Right atrium auricular region (tissue), 2 donors: ENCODE measurements at places on chromosomes 11 and 22. TPM values are rescaled to one million over a fixed set of nuclear protein-coding genes. Genes with fewer than 3 reads are reported as not detected.

Gene C22orf42
- not detected for total RNA-seq

Gene NECTIN1
- 4.4 TPM for total RNA-seq

Gene VPREB1
- total RNA-seq: not detected

Gene SHISA8
- total RNA-seq: 0.67 TPM

Gene TSPAN18
- total RNA-seq: 79.3 TPM

Gene PLAAT5
- 4.0 TPM for total RNA-seq

Gene TTC28
- total RNA-seq: 22.3 TPM

Gene MMP12
- total RNA-seq: not detected

Gene SLC29A2
- total RNA-seq: 16.9 TPM

Gene NXPE1
- not detected for total RNA-seq

Gene CTTN
- 99.2 TPM for total RNA-seq

Gene KCNA4
- 8.1 TPM for total RNA-seq

Gene CD248
- total RNA-seq: 7.6 TPM

Gene H19
- total RNA-seq: 449 TPM

Gene FADS1
- total RNA-seq: 21.8 TPM
